ENCODE measurements at places on chromosomes 4 and X.

DNA sequence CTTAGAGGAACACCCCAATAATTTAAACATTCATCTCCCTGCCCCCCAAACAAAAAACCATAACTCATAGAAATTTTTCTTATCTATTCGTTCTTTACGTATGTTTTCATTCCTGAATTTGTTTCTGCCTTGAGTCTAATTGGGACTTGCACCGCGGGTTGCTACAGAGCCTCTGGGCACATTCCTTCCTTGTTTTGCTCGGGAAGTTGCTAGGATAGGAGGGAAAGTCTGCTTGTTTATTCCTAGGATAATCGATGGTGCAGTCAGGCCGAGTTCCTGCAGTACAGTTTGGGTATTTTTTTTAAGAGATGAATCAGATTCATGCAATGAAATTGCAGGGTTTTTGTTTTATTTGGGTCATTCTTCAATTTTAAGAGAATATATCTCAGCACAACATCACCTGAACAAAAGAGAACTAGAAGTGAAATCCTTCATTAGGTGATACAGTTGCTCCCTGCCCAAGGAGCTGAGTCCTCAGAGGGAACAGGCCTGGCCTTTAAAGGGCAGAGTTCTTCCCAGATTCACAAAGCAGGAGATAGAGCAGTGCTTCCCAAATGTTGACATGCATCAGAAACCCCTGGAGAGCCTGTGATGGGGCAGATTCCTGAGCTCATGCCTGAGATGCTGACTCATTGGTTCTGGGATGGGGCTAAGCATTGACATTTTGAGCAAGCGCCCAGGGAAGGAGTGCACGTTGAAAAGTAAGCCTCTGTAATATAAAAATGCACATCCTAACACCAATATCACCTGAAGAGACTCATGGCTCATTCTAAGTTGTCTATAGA lies 114.9 kb upstream of the FAM9B start:
- no peak for DNase-seq

- no peak for DNase-seq
Observed at GRCh38 chr4:52366621-52367020, 292.5 kb downstream of the USP46 start.

DNA sequence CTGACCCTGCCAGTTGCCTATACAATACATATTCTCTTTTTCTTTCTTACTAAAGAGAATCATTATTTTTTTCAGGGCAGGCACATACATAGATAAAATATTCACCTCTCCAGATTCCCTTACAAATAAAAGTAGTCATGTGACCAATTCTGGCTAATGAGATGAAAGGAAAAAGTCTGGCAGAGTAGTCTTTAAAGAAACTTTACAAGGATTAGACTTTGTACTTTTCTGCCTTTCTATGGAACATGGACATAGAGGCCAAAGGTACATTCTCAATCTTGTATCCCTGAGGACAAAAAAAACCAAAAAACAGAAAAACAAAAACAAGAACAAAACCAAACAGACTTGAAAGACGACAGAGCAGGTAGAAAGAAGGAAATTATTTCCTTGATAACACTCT lies 75.6 kb downstream of the DCK start:
- DNase-seq, result no peak

DNA sequence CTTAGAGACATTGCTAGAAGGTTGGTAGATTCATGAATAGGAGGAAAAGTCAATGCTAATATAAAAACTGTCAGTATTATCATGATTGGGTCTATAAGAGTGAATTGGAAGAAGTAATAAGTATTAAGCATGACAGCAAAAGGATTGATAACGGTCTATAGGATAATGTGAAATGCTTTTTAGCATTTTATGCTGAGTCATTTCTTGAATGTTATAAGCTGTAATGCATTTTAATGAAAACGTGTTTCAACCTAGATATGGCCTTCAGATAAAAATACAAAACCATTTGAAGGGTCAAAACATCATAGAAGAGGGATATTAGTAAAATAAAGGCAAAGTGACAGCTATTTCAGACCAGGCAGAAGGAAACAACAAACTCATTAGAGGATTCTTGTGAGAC lies 353.5 kb downstream of the SH2D1A start:
- DNase-seq, result no peak

- no peak for DNase-seq
Observed at GRCh38 chr4:163598028-163598427, 103.5 kb downstream of the TMA16 start.

DNA sequence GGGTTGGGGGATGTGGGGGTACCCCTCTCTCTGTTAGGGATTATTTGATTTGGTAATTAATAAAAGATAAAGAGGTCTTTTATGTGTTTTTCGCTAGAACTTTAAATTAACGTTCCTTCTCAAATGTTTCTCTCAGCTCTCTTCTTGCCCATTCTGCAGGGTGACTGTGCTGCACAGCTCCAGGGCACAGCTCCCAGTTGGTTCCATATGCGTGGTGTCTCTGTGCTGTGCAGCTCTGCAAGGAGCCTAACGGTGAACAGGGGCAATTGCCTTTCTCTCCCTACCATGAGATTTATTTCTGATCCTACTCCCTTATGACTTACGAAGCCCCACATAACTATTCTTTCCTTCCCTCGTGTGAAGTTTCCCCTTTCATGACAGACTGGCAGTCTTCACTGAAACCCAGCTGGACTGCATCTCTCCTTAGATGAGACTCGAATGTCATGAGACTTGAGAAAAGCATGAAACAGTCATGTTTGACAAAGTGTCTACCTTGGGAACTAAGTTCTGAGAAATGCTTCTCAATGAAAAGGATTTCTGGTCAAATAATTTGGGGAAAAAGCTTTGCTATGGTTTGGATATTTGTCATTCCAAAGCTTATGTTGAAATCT lies 50.2 kb upstream of the SPRY1 start:
- no peak for DNase-seq

- no peak for DNase-seq
Observed at GRCh38 chrX:125757794-125758564, 408.1 kb downstream of the DCAF12L2 start.

- DNase-seq, result no peak
Observed at GRCh38 chr4:186248643-186249042, 17.3 kb upstream of the F11 start.

Measured in CD4-positive, alpha-beta T cell treated with Interleukin-15 for 4 hours (primary cell).